Stimulated activated CD8-positive, alpha-beta memory T cell treated with anti-CD3 and anti-CD28 coated beads, Interleukin-15, amount 100 ng/mL, for 4 hours (primary cell): ENCODE measurements at places on chromosomes 7 and 10.

DNA sequence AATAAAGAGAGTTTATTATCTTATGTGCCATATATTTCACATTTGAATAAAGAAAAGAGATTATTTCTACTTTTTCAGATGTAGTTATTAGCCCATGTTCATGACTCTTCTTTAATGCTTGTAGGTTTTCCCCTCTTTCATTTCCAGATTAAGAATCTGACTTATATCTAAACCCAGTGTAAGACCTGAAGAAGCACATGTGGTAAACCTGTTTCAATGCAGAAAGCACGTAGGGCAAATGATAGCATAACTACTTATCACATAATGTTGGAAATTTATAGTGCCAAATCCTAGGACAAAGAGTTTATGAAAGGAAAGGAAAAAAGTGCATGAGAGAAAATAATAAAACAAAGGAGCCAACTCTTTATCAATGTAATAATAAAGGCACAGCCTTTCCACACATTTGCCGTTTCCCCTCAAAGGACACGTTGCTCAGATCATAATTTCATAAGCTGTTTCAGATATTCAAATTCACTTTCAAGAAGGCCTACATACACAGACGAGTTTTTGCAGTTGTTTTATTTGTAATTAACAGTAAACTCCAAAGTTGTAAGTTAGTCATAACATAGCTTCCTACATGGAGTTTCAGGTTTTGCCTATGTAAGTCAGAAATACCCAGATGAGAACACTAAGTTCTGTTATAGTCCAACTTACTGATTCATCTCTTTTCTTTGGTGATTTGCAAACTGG lies 88.8 kb upstream of the MDFIC start:
- DNase-seq, result no peak

DNA sequence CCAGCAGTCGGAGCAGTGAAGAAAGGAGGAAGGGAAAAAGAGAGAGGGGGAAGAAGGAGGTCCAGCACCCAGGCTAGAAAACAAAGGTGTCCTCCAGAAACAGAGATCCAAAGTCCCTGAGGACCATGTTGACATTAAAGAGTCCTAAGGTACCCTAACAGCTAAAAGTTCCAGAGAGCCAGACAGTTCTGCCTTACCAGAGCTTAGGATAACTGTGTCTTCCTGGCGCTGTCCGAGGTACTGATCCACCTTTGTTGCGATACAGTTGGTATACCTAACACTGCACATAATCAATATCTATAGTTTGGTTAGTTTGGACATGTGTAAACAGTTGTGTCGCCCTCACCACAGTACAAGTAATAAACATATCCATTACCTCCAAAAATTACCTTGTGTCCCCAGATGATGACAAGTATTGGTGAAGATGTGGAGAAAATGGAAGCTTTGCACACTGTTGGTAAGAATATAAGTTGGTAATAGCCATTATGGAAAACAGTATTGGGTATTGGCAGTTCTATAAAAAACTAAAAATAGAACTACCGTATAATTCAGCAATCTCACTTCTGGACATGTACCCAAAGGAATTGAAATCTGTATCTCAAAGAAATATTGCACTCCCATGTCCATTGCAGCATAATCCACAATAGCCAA lies 59.8 kb downstream of the GRID1 start:
- no peak for DNase-seq

DNA sequence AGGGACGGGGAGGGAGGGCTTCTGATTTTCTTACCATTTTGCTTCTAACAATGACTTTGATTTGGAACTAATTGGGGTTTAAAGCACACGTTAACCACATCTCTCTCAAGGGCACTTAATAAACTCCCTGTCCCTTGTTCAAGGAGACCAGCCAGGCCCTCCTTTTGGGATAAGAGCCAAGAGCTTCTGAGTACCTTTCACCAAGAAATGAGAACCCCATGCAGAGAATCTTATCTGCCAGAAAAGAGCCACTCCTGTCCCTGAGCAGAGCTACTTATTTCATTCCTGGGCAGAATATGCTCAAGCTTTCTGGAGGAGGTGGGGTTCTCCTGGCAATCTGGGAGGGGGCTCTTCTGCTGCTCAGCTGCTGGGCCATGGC lies 574.6 kb downstream of the GALNT17 start:
- DNase-seq, result no peak

GRCh38 chr10:19333631-19334030 lies 285.0 kb downstream of the MALRD1 start:
- no peak for DNase-seq

DNA sequence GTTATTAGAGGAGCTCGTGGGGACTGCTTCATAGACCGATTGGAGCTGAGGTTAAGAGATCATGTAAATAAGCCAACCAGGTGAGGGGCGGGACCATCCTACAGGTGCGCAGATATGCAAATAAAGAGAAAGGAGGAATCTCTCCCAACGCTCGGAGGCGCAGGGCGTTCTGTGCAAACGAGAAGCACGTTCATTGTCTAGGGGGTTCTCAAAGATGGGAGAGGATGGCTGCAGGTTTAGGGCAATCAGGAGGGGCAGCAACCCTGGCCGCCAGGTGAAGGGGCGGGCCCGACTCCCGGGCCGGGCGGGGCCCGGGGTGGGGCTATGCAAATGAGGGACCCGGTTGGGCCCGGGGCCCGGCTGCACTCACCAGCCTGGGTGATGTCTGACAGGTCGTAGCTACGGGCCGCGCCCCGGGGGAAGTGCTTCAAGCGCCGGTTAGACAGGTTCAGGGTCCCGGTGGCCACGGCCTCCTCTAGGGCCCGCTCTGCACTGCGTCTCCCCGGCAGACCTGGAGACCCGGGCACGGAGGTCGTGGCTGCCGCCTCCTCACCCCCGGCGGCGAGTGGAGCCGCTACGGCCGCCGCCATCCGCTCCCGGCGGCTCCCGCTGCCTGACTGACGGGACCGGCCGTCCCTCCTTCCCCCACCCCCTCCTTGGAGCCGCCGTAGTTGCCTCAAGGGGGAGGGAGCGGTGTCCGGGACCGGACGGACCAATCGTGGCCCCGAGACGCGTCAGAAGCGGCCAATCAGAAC lies at the start of gene LRCH4:
LRCH4 (minus strand) TSS at position 619 of the 755 bp plus-strand sequence; CDS start at position 590, 29 bp downstream.
- DNase-seq, result no peak

DNA sequence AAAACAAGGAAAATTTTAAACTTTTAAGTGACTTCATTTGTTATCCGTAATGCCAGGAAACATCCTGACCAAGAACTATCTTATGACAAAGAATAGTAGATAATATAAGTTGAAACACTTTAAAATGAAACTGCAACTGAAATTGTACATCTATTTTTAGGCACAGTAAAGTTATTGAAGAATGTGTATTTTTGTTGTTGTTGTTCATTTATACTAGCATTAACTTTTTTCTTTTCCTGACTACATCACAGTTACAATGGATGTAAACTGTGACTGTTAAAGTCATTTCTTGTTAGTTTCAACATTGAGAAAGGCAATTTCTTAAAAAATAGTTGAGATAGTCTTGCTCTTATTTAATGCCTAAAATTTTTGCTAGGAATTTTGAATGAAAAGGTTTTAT lies 2.6 kb downstream of the CPED1 start:
- DNase-seq, result no peak
